ENCODE measurements at places on chromosomes 1 and 21.

DNA sequence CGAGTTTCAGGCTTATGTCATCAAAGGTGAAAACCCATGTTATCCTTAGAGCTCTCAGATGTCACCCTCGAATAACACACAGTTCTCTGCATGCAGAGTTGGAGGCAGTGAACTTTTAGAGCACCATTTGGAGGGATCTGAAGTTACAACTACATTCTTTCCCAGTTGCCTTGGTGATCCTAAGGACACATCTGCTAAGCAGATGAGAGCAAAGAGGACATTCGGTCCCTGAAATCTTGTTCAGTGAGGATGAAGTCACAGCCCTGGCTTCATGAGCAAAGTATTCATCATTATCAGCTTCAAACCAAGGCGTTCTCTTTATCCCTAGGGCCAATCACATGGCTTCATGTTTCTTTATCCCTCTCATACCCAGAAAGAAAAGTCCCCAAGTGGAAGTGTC is 23.1 kb upstream of the MCOLN2 start:
- DNase-seq = peak; percentile 38

- DNase-seq = no peak
Observed at GRCh38 chr1:45409276-45409675, 69.0 kb upstream of the MUTYH start.

DNA sequence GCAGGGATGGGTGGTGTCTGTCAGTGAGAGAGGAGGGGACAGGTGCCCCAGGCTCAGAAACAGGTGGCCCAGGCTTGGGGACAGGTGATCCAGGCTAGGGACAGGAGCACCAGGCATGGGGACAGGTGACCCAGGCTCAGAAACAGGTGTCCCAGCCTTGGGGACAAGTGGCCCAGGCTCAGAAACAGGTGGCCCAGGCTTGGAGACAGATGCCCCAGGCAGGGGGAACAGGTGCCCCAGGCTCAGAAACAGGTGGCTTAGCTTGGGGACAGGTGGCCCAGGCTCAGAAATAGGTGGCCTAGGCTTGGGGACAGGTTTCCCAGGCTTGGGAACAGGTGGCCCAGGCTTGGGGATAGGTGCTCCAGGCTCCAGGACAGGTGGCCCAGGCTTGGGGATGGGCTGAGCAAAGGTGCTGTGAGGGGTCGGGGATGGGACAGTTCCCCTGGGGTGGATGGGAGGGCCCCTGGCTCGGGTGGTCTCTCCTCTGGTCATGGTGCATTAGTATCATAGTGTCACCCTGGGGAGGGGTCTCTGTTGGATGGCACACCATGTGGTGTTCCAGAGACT is 87.7 kb upstream of the C1orf174 start:
- no peak for DNase-seq

- no peak for DNase-seq
Observed at GRCh38 chr1:118049981-118050380, 120.4 kb downstream of the WDR3 start.

DNA sequence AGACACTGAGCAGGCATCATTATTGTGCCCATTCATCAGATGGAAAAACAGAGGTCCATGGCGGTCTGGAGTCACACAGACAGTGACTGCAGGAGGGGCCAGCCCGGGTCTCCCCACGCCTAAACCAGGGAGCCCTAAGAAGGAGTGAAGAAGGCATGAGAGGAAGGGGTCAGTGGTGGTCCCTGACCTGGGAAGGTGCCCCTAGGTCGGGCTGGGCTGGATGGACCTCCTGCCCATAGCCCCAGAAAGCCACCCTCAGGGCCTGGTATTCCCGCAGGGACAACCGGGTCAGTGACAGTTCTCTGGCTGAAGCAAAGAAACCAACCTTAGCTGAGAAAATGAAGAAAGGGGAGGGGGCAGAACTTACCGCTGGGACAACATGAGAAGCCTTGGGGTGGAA is 163.4 kb upstream of the C1orf174 start:
- DNase-seq = no peak

- no peak for DNase-seq
Observed at GRCh38 chr1:17056551-17056950, 2.7 kb upstream of the SDHB start.

- DNase-seq = no peak
Observed at GRCh38 chr1:101088431-101088830, 62.8 kb upstream of the DPH5 start.

GRCh38 chr21:38243732-38244406 is 12.9 kb upstream of the KCNJ15 start:
- no peak for DNase-seq

DNA sequence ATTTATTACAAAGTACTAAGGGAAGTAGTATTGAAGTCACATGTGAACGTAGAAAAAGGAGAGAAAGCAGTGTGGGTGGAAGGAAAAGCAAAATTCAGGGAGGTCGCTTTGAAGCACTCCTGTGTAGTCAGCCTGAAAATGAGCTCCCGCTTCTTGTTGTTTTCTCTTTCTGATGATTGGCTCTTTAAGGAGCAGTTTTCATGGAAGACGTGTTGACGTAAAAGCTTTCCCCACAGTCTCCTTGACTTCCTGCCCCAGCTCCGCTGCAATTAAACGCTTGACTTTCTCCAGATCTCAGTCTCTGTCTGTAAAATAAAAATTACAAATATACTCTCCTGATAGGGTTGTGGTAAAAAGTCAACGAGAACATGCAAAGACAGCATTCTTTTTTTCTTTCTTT is 661.5 kb upstream of the ZP4 start:
- no peak for DNase-seq

DNA sequence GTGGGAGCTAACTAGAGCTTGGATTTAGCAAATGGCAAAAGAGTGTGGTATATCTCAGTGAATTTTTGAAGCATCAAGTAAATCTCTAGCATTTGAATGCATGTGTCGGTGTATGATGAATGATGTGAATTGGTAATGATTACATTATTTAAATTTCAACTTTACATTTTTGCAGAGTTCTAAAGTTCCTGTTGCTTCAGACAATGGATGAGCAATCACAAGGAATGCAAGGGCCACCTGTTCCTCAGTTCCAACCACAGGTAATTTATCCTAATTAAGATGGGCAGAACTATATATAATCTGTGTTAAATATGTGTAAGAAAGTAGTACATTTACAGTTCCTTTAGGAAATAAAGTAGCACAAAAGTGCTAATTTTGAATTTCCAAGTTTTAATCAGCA is 75.6 kb downstream of the NEK7 start:
- no peak for DNase-seq

GRCh38 chr1:10613861-10614260 is 139.1 kb downstream of the PEX14 start:
- DNase-seq = no peak

DNA sequence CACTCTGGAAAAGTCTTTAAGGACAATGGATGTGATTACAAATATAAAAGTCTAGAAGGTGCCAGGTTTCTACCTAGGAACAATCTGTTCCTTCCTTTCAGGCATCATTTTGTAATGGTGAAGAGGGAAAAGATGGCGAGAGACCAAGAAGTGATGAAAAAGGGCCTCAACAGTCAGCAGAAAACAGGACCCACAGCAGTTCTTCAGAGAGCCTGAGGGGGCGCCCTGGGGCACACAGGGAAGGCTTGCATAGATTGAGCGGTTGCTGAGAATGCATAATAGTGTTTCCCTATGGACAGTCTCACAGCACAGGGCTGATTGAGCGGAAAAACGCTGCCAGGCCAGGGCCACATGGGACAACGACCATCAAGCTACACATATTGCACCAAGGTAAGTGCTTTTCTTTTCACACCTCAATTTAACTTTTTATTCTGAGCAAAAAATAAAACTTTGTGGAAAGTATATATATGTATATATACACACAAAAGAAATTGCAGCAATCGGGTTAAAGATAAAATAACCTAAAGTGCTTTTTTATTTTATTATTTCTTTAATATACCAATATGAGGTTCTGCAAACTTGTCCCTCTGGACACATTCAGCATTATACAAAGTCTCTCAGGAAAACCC is 3.1 kb upstream of the YRDC start:
- DNase-seq = peak; percentile 67

- DNase-seq = no peak
Observed at GRCh38 chr21:43925609-43926008, 60.6 kb downstream of the AGPAT3 start.

GRCh38 chr1:156502894-156503697 is 2.5 kb upstream of the MEF2D start:
- DNase-seq = peak; percentile 97

DNA sequence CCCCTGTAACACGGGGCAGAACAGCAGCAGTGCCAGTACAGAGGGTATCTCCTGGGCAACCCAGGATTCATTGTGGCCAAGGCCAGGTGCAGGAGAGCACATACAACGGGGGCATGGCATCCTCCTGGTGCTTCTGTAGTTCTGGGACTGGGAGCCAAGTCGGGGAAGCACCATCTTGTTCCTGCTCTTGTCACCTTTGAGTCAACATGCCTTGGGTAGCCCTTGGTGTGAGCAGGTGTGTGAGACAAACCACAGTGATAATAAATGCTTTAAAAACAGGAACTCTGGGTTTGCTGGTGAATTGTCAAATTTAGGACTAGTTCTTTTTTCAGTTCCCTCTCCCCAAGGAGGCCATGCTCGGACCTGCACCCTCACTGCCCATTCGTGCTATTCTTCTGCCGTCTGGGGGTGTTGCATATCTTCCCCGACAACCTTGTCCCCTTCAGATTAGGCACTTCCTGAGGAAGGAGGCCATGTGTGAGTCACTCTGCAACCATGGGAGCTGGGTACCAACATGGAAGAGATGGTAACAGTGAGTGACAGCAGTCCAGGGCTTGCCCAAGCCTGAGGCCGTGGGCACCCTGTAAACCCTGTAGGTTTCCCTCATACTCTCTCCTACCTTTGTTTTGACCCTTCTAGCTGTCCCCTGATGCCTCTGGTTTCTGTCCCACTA is 150.2 kb downstream of the GRIK3 start:
- DNase-seq = no peak

DNA sequence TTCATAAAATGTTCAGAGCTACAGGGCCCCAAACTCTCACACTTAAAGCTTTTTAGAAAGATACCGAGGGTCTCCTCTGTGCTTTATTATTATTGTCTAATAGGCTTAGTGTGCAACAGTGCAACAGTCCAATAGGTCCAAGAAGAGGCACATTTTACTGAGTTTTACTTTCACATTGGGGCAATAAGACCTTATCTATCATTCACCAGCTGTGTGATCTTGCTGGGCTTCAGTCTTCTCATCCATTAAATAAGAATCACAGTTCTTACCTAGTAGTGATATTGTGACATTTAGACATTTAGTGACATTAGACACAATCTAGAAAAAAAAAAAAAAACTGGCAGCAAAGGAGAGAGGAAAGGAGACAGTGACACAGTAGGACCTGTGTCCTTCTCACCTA is 175.8 kb upstream of the NFIA start:
- no peak for DNase-seq

DNA sequence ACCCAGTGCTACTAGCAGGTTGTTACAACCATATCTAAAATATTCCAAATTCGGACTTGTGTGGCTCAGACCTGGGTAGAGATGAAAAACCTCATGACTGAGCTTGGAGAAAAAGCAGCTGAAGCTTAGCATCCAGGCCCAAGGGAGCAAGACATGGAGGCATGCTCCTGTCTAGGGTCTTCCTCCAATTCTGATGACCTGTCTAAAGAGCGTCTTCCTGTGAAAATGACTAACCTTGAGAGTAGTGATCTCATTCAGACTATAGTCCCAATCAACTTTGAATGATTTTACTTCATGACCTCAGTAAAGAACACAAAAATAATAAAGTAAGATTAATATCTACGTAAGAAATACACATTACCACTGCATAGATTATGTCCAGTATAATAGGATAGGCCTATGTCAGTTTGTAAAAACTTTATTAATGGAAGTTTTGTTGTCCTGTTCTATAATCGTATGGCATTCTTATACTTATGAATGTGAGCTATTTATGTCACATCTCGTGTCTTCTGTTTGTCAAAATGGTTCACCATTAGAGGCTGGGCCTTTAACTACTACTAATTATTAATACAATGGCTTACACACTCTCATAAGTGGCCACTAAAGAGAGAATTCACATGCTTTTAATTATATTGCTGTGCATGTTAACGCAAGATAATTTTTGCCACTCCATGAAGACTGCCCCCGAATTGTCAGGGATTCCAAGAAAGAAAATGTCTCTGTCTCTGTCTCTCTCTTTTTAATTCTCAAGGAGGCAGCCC is 201.3 kb downstream of the NCAM2 start:
- DNase-seq = no peak

DNA sequence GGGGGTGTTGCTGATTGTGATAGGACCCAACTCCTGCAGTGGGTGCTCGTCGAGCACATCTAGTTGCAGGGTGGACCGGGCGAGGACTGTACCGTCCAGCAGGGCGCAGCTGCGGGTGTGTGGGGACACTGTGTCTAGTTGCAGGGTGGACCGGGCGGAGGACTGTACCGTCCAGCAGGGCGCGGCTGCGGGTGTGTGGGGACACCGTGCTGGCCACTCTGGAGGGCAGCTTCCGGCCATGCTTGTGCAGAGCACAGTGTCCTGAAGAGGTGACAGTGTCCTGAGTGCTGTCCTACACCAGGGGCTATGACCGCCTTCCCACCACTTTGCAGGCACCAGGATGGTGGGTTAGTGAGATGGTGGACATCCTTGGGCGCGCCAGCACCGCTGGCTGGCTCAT is 4.6 kb upstream of the TRPM2 start:
- no peak for DNase-seq

GRCh38 chr1:228445490-228445842 is 28.8 kb upstream of the TRIM17 start:
- DNase-seq = no peak

- no peak for DNase-seq
Observed at GRCh38 chr1:203072002-203072602, 13.7 kb downstream of the MYOG start.

DNA sequence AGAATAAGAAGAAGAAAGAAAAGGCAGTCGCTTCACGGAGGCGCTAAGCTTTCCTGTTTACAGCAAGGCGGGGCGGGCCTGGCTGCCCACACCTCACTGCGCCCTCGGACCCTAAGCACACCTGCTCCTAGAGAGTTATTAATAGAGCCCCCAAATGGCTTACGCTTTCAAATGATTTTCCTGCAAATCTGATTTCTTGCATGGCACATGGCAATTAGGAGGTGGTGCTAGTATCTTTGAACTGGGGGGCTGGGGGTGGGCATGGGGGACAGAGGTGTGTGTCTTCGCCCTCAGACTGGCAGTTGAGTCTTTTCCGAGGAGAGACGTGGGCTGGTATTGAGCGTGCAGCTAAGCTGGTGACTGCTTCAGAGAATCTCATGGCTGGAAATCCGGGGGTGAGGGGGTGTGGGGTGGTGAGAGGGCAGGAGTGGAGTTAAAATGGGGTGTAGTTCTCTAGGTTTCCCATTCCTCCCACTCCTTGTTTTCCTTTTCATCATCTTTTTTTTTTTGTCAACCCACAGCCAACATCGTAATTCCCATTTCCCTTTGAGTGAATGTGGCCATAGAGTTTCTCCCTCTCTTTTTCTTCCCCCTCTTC is 1.3 kb downstream of the S1PR1 start:
- DNase-seq = no peak

- DNase-seq = peak; percentile 76
Observed at GRCh38 chr1:54609301-54609921, 13.9 kb downstream of the FAM151A start.

- DNase-seq = no peak
Observed at GRCh38 chr1:14634486-14634885, 36.0 kb downstream of the KAZN start.

DNA sequence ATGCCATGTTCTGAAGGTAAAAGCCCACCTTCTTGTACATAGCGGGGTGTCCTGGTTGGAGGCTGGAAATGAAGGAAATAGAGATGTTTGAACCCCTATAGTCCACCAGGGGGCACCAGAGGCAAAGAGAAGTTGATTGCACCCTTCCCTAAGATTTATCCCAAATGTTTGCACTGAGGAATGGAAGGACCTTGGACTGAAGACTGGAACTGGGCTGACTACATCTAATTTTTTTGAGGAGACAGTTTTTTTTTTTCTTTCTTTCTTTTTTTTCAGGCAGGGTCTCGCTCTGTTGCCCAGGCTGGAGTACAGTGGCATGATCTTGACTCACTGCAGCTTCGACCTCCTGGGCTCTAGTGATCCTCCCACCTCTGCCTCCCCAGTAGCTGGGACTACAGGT is 55.3 kb upstream of the EIF4G3 start:
- DNase-seq = peak; percentile 73
